ENCODE measurements at places on chromosomes 1 and 21.

GRCh38 chr1:21937372-21938121 is 437 bp upstream of the HSPG2 start:
- DNase-seq = no peak

GRCh38 chr1:14140831-14141401 is 440.9 kb downstream of the PRDM2 start:
- DNase-seq = no peak

DNA sequence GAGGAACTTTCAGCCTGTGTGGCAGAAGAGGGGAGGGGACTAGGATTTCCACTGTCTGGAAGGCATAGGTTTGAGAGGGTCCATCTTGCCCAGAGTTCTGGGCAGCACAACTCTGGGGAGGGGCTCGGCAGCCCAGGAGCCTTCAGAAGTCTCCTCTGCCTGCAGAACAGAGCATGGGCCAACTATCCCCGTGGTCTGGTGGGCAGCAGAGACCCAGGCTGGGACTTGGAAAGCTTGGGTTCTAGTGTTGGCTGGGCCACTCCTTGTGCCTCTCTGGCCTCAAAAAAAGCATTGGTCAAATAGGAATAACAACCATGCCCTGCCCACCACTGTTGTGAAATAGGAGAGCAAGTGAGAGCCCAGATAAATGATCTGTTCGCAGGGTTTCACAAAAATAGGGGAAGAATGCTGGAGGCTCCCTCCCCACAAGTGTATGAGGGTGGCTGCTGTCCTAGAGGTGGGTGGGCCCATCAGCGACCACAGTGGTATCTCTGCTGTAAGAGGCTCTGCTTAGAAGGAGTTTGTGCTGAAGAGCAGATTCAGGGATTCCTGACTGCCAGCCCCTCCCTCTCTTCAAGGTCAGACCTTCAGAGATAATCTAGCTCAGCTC is 8.9 kb downstream of the EPHA10 start:
- DNase-seq = no peak

DNA sequence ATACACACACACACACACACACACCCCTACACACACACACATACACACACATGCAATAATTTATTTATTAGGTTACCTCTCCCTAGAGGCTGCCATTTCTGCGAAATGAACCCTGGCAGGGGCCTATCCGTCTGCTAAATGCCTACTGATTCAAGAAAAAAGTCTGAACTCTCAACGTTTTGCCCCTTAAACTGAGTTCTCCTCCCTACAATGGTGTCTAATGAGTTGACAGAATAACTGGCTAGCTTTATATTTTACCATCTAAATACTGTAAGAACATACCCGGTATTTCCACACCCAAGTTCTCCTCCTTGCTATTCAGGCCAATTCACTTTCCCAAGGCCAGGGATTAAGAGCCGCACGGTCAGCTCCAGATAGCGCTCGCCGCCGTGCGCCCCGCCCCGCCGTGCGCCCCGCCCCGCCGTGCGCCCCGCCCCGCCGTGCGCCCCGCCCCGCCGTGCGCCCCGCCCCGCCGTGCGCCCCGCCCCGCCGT is 339 bp upstream of the RNPC3 start:
- DNase-seq = no peak

GRCh38 chr1:146036241-146036964 is 14.9 kb upstream of the HJV start:
- no peak for DNase-seq

Measured in omental fat pad (tissue), 4 donors.